Fibroblast of lung (primary cell): ENCODE measurements at places on chromosomes 6 and 20. TPM values are rescaled to one million over a fixed set of nuclear protein-coding genes. Genes with fewer than 3 reads are reported as not detected.

- peak; percentile 84 for DNase-seq
These were observed 1196.7 kb upstream of the CITED2 start for GRCh38 chr6:140571145-140571544.

- no peak for DNase-seq
These were observed 366.7 kb downstream of the THBS2 start for GRCh38 chr6:168886964-168887363.

- DNase-seq: peak; percentile 90
These were observed 133.2 kb downstream of the SNX5 start for GRCh38 chr20:17835240-17835933.

DNA sequence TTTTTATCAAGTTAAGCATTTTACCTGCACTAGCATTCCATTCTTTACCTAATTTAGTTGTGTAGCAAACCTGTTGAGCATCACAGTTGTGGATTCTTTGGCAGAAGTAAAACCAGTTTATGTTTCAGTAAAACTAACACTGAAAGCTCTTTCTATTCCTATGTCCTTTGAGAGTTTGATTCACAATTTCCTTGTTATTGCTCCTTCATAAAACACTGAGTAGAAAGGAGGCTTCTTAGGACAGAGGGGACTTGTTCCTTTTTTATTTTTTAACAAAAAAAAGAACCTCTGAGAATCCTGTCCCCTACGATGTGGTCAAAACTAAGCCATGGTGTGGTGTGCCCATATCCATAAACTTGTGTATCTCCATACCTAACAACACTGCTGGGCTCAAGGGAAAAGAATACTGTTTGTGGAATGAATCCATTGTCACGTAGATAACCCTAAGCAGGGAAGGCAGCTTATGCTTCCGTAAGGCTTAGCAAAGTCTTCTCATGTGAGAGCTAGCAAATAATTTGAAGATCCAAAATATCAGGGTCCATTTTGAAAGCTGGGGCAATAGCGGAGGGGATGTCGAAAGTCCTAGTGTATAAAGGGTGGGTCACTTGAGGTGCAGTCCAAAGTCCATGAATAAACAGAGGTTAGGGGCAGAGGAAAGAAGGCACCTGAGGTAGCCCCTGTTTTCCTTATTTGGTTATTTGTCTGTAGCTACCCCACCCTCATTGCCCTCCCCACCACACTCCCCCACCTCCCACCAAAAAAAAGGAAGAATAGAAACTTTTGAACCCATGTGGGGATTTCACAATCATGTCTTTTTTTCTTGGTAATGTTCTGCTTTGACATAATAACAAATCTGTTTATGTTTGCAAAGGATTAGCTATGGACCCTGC is 71.0 kb downstream of the PLAGL1 start:
- DNase-seq: no peak

- peak; percentile 86 for DNase-seq
These were observed 58.8 kb upstream of the MAP7 start for GRCh38 chr6:136608991-136609390.

The HAO1 gene
- total RNA-seq: not detected in 2 replicates

The EYA4 gene
- total RNA-seq: 23.9 and 38.0 TPM in 2 replicates
